ENCODE measurements at places on chromosomes 13 and 19.

DNA sequence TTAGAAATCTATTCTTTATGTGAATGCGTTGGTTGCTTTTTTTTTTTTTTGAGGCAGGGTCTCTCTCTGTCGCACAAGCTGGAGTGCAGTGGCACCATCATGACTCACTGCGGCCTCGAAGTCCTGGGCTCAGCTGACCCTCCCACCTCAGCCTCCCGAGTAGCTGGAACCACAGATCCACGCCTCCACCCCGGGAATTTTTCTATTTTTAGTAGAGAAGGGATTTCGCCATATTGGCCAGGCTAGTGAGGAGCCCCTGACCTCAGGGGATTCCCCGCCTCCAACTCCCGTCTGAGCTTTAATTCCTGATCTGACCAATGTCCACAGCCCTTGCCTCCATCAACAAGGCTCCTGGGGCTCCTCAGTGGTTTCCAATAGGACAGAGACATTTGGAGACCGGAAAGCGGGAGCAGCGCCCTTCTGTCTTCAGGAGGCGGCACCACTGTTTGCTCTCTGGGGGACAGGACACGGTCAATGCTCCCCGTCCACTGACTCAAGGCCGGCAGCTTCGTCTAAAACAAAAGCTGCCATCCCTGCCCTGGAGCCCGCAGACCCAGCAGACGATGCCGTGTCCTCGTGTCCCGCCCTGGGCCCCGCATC is 503 bp downstream of the TUBA3C start:
- DNase-seq = no peak

DNA sequence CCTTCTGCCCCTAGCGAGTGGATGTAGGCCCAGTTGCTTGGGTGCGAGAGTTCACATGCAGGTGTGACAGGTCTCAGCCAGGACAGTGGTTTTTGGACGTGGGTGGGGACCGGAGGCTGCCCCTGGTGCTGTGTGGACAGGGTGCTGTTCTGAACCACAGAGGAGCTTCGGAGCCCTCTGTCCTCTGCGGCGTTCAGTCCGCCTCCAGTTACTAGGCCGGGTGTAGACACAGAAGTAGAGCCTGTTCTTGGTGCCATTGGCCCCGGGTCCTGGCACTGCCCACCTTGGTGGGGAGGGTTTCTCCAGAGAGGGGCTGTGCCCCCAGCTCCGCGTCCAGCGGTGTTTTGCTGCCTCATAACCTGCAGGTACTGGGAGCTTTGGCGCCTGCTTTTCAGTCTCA is 52.4 kb downstream of the MCF2L start:
- no peak for DNase-seq

GRCh38 chr13:80873589-80873988 is 532.7 kb upstream of the SPRY2 start:
- no peak for DNase-seq

- no peak for DNase-seq
Observed at GRCh38 chr13:20475927-20476691, 49.5 kb downstream of the CRYL1 start.

- no peak for DNase-seq
Observed at GRCh38 chr13:113029487-113030258, 60.7 kb downstream of the MCF2L start.

GRCh38 chr13:35165205-35165604 is 223.1 kb downstream of the NBEA start:
- DNase-seq = no peak

- no peak for DNase-seq
Observed at GRCh38 chr13:106186366-106187030, 349.0 kb downstream of the EFNB2 start.

DNA sequence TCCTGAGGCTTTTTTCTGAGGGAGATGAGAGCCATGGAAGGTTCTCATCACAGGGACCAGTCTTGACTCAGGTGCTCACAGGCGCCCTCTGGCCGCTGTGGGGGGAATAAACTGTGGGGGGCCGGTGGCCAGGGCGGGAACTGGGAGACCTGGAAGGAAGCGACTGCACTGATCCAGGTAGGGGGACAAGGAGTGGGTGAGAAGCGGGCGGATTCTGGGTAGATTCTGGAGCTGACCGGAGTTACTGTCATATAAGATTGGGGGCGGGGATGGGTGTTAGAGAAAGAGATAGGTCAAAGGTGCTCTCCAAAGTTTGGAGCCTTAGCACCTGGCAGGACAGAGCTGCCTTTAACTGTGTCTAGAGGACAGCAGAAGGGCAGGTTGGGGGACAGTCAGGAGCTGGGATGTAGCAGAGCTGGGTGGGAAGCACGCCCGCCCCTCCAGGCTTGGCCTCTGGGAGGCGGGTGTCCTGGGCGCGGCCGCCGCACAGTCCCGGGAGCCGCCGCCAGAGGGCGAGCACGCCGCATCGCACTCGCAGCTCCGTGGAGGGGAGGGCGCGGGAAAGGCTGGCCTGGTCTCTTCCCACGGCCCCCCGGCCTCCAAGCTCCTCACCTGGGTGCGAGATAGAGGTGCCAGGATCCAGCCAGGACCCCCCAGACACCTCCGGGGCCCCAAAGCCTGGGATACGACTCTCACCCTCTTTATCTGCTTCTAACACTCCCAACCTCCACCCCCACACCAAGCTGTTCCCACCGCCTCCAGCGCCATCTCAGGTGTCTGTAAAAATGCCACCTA is 4.2 kb upstream of the DAND5 start:
- no peak for DNase-seq

DNA sequence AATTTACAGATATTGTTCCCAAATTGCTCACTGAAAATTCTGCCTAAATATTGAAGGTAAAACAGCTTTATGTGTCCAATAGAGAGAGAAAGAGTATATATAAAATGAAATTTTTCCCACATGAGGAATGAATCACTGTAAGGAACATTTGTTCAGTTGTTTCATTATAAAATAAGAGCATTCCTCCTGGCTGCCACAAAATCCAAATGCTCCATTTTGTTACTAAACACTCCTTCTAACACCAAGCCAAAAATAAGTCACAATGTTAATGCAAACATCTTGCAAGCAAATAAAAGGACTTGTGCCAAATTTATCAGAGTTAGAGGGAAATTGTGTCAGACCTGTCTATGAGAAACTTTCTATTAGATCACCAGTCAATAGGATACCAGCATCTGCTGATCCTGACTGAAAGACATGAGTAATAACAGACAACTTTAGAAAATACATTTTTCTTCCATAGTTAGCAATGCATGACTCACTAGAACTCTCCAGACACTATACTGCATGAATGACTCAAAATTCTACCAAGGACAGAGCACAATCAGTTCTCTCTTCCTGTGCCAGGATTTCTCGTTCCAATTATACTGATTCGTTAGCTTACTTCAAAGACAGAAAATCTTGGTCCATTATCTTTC is 83.5 kb upstream of the FNDC3A start:
- DNase-seq = peak; percentile 53

DNA sequence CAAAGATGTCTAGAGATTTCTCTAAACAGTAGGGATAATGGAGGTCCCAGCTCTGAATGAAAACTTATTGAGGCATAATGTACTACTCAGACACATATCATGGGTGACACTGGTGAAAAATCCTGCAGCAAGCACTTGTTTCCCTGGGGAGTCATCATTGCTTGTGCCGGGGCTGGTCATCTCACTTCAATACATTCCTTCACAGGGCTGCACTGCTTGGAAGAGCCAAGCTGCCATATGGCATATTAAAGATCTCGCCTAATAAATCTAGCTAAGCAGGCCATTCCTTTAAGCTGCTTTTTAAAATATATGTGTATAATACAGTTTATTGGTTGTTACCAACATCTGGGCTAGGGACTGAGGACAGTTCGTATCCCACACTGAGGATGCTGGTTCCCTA is 332.2 kb upstream of the GPC6 start:
- no peak for DNase-seq

DNA sequence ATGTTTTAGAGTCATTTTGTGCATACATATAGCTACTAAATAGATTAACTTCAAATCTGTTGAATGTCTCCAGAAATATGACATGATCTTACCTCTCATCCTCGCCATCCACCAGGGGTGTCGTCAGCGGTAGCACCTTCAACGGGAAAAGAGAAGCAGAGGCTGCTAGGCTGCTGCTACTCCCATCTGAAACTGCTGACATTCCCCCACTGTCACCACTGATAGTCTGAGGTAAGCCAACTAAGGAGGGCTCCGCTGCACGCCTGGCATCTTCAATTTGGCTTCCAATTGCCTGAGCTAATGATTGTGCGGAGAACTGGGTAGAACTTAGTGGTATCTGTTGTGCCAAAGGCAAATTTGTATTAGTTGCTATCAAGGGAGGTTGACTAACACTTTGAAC is 3.1 kb downstream of the TSC22D1 start:
- DNase-seq = no peak

DNA sequence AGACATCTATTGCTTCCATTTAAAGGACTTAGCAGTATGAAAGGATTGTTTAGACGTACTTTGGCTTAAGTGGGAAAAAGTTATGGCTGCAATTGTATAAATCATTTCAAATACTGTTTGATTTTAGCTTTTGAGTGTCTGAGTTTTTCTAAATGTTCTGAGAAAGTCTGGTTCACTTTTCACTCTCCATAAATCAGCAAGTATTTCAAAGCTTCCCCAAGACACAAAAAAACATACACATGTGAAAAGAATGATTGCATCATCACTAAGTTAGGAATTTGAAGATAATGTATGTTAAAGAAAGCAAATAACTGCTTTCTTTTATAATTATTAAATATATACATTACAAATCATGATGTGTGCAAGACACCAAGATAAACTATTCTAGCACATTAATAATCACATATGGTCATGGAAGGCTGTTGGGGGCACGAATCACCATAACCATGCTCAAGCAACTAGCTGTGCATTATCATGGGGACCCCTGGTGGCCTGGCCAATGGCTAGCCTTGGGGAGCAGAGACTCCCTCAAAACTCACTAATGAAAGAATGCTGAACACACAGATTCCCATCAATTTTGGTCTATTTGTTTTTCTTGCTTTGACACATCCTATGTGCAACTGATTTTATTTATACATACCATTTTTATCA is 111.1 kb downstream of the MIPEP start:
- no peak for DNase-seq

DNA sequence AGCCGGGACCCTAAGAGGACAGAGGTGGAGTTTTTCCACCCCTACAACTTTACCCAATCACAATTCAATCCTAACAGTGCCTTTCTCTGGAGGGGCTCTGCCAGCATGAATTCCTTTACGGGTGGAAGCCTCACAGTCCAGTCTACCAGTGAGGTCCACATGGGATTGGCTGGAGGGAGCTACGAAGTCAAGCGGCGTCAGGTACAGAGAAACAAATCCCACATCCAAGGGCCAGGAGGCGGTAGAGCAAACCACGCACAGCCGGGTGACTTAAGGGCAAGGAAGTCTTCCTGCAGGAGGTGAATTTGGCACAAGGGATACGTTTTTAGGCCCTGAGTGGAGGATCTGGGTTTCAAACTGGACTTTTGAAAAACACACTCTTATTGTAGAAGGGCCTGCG is 199.6 kb downstream of the UQCRFS1 start:
- DNase-seq = no peak

- no peak for DNase-seq
Observed at GRCh38 chr13:40667622-40667978, 1.2 kb upstream of the FOXO1 start.

Data from AG04449 (cell line).